ENCODE measurements at places on chromosomes 2 and 18.

- DNase-seq, result no peak
These were observed 304.4 kb downstream of the GULP1 start for GRCh38 chr2:188596054-188596453.

- DNase-seq, result no peak
These were observed 142.6 kb upstream of the ALKAL2 start for GRCh38 chr2:430291-431040.

- DNase-seq, result no peak
These were observed 75.9 kb downstream of the TMEM163 start for GRCh38 chr2:134642938-134643337.

- no peak for DNase-seq
These were observed 60.1 kb downstream of the SPIRE1 start for GRCh38 chr18:12597760-12598159.

DNA sequence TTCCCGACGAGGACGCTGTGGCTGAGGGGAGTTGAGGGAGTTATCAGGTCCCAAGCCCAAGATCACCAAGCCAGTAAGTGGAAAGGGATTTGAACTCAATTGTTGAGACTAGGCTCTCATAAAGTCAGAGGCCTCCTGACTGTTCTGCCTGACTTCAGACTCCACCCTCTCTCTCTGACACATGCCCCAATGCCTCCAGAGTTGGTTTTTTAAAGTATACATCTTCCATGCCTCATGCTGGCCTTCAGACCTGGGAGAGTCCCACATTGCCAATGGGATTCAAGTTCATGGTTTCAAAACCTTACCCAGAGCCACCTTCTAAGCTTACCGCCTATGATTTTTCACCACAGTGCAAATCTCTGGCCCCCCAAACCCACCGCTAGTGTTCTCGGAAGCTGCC, 100.8 kb downstream of the RTN4 start:
- no peak for DNase-seq

DNA sequence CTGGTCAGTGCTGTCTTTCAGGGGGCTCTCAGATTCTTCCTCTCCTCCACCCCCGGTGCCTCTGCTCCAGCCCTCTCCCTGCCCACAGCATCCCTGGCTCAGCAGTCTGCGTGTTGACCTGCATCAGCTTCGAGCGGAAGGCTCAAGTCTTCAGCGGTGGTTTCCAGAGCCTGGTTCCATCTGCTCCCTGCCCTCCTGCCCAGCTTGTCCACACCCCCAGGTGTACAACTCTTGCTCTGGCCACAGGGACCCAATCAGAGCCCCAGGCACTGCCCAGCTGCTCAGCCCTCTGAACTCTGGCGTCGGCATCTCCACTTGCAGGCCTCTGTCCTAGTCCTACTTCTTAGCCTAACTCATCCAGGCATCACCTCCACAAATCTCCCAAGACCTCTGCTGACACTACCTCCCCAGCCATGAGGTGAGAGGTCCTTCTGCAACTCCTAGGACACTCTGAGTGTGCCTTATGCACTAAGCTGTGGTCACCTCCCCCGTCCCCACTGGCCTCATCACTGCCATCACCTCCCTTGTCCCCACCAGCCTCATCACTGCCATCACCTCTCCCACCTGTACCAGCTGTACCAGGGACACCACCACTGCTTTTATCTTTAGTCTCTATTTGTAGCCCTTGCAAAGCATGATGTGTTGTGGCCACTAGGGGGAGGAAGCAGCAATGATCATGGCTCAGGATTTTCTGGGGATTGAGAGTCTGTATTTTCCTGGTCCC, 60.9 kb downstream of the EDAR start:
- peak; percentile 87 for DNase-seq

GRCh38 chr2:186771395-186771794, 77.5 kb downstream of the FAM171B start:
- DNase-seq, result no peak

GRCh38 chr2:11123856-11124759, 31.2 kb upstream of the SLC66A3 start:
- DNase-seq, result peak; percentile 90

DNA sequence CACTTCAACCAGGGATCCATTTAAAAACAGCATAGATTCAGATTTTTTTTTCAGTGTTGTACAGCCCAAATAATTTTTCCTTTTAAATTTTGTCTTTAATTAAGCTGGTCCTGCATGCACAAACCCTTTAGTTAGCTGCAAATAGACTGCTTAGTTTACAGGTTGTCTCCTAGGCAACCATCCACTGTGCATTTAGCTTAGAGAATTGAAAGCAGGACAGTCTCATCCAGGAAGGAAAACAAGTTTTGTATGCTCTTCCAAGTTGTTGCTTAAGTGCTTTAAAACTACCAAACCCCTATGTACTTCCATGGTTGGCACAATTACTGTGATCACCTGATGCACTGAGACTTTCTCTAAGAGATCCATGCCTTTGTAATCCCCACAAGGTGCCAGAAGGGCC, at the start of gene MAP3K19:
Gene MAP3K19, minus strand, starts transcription at position 148 of the 400 bp plus-strand sequence. CDS start 22,800 bp downstream, outside the sequence.
- DNase-seq, result peak; percentile 6

DNA sequence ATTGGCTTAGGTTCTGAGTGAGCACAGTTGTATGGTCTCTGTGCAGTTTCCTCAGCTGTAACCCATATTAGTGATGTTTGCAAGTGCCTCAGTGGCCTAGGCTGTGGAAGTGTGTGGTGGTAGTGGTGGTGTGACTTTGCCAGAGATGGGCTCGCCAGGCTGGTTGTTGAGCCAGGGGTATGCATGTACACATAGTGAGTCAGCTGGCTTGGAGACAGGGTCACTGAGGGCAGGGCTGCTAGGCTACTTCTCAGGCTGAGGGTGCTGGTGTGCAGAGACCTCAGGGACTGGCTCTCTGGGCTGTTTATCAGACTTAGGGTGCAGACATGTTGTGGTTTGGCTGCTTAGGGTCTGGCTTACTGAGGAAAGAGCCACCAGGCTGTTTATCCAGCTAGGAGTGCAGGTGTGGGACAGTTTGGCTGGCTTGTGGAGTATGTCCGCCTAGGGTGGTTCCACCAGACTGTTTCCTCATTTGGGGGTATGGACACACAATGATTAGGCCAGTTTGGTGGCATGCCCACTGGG, 15.0 kb downstream of the APLF start:
- DNase-seq, result no peak

DNA sequence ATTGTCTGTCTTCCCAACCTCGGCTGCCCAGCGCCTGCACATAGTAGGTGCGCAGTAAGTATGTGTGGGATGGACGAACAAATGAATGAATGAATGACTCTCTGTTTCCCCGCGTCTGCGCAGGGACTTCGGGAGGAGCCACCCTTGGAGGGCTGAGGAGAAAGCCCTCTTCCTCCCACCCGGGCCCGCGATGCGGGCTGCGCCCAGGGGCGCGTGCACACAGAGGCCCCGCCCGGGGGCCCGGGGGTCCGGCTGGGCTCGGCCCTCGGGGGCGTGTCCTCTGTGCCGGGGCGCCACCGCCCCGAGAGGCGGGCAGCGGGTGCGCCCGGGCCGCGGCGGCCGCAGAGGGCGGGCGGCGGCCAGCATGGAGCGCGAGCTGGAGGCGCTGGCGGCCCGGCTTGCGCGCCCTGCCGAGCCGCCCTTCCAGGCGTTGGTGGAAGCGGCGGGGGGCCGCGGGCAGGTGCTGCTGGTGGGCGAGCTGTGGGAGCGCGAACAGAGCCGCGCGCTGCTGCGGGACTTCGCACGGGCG, at the start of gene C2orf72:
Gene C2orf72, plus strand, starts transcription at position 322 of the 529 bp plus-strand sequence. Its CDS starts 43 bp downstream, at position 365.
- peak; percentile 59 for DNase-seq

DNA sequence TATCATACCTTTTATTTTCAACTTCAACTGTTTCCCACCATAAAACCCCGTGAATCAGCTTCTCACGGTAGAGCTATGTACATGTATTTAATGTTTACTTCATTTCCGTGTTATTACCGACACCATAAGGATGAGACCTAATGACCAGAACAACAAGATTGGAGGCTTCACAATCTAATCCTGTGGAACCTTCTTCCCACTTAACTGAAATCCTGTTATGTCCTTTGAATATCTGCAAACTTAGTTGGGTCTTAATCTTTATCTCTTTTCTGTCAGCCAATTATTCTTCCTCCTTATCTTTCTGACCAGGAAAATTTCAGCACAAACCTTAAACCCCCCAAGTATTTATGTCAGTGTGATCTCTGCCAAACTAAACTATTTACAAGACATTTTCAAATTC, 214.4 kb downstream of the TMX3 start:
- DNase-seq, result no peak

DNA sequence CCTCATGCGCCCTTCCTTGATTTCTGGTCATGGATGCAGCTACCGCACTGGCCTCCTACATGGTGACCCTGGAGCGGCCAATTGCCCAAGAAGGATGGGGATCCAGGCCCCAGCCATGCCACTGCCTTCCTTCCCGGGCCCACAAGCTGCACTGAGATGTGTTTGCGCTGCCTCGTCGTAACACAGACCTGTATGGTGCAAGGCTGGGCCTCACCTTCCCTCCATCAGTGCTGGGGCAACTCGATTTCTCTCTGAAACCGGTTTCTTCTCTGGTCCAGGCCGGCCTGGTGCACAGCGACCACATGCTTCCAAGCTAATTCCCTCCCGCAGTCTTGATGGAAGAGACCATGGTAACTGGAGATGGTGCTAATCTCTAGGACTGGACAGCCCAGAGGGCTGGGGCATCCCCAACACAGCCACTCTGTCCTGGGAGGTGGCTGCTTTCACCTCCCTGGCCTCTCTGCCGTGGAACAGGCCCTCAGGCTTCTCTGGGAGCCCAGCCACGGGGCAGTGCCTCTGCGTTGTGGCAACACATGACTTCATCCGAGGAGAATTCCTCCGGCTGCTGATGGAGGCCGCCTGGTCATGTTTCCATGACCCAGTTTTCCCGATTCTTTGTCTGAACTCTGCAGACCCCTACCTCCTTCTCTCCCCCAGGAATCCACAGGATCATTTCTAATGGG, 184.2 kb downstream of the GLI2 start:
- no peak for DNase-seq

GRCh38 chr2:112048887-112049286, 6.2 kb upstream of the TMEM87B start:
- peak; percentile 76 for DNase-seq

- peak; percentile 63 for DNase-seq
These were observed 23.4 kb upstream of the TMEM87B start for GRCh38 chr2:112031473-112032223.

- no peak for DNase-seq
These were observed 49.2 kb downstream of the AAK1 start for GRCh38 chr2:69594341-69594740.

- DNase-seq, result no peak
These were observed 459.9 kb downstream of the PIK3C3 start for GRCh38 chr18:42414756-42415454.

DNA sequence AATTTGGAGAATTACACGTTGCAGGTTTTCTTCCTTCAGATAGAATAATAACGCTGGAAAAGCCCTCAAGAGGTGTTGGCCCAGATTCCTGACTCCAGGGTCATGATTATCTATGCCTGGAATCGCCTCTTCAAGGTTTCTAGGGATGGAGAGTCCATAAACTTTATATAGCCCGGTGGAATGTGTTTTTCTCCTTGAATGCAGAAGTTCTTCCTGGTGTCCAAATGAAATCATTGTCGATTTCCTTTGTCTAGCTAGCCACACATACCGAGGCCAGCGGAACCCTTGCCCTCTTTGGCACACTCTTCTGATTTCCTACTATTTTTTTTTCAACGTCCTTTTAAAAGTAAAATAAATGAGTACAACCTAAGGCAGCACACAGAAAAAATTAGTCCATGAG, 117.8 kb downstream of the PID1 start:
- no peak for DNase-seq

DNA sequence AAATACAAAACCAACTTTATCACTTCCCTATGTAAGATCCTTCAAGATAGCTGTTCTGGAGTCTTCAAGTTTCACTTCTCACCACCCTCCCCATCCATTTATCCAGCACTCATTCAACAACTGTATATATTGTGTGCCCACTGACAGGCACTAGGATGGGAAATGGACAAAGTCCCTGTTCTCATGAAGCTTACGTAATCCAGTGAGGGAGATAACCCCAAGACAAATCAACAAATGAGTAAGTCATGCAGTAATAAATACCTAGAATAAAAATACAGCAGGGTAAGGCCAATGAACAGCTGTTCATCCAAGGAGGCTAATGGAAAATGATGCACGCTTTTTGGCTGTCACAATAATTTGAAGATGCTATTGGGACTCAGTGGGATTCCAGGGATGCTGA, 133.8 kb downstream of the MEMO1 start:
- DNase-seq, result no peak

- DNase-seq, result peak; percentile 5
These were observed 129.7 kb upstream of the MGAT5 start for GRCh38 chr2:134124047-134124753.

DNA sequence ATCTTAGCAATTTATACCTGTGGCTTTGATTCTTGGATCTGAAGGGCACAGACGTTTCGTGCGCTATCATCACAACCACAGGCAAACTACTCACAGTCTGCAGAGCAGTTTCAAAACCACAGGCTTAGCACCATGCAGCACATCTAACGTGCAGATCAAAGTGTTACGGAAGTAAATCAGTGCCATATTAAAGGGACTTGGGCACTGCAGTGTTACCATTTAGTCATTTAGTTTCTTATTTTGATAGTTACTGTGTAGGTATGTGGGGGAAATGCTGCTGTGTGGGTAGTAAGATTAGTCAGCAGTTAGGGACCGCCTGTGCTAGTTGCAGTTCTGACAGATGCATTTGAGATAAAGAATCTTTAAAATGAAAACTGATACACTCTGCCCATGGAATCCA, 384.0 kb downstream of the NBAS start:
- DNase-seq, result no peak

All from DMS53 (cell line).